Thyroid gland (tissue), 4 donors: ENCODE measurements at places on chromosomes 2 and 18.

DNA sequence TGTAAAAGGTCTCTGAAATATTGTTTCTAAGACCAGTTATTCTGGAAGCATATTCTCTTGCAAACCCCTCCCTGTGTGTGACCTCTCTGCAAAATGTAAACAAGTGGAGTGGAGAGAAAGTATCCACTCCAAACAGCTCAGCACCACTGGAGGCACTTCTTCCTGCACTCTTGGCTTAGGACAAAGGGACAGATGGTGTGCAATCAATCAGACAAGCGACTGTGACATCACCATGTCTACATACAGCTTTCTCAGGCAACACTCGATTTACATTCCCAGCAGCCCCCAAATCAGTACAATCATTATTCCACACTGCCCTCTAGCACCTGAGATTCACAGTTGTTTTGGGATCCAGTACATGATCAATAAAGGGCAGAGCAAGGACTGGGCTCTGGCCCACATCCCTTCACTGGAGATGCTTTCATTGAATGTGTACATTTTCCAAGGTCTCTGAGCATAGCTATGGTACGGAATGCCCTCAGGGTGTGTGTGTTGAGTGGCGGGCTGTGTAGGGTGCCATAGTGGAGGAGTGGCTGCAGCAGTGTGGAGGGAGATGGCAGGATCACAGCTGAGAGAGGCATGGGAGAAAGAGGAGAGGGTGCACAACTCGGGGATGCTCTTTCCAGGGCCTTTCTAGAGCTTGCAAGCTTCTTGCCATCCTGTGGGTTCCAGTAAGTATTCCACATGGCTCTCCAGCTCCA, 311.8 kb upstream of the ST6GAL2 start:
- no peak for DNase-seq

DNA sequence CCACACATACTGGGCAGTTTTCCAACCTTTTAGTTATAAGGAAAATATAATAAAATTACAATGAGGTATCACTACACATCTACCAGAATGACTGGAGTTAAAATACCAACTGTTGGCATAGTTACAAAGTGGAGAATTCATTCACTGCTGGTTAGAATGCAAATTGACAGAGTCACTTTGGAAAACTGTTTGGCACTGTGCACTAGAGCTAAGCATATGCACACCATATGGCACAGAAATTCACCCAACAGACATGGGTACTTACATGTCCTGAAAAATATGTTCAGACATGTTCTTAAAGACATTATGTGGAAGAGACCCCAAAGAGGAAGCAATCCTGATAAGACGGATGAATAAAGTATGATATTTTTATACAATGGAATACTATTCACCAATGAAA, 686.1 kb upstream of the RAB6C start:
- no peak for DNase-seq

DNA sequence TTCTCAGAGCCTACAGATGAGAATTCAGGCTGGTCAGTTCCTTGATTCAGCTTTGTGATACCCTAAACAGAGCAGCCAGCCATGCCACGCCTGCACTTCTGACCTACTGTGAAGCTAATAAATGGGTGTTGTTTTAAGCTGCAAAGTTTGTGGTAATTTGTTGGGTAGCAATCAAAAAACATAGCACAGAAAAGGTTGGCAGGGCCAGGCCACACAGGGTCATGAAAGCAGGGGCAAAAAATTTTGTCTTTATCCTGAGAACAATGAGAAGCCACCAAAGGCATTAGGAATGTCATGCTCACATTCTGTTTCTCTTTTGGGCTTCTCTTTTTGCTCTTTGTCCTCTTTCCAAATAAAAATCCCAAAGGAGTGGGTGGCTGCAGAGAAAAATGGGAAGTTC, 385.9 kb downstream of the TXNL1 start:
- no peak for DNase-seq

DNA sequence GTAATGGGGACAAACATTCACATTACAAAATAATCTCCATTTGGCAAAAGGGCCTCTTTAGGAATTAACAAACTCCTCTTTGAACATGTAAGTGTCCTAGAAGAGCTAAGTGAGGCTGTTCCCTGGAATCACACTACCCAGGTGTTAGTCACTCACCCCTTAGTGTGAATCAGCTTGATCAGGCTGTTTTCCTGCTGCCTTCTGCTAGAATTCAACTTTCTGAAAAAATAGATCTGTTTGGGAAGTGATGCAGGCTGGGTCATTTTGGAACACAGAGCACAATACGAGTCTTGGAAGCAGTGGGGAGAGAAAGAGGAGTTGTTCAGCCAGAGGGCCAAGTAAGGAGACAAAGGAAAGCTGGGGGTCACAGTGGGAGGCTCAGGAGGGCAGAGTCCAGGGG, 40.0 kb downstream of the TTC32 start:
- DNase-seq: no peak

- no peak for DNase-seq
Observed at GRCh38 chr2:3115301-3116042, 262.1 kb downstream of the EIPR1 start.

GRCh38 chr2:163191372-163191771, 352.8 kb upstream of the KCNH7 start:
- DNase-seq: peak; percentile 16

DNA sequence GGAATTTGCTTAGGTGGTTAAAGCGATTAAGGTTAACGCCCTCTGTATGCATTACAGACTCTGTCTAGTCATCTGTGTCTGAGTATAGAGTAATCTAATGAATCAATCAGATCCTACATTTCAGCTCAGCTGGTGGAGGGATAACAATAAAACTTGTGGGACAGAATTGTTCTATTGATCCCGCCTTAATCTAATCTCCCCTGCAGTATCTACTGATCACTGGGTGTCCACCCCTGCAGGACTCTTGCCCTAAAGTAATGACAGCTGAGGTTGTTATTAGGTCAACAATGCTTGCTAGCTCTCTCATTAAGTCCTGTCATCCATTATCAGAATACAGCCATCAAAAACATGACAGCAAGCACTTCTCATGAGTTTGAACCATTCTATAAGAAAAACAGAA, 462.6 kb upstream of the TMEFF2 start:
- no peak for DNase-seq

DNA sequence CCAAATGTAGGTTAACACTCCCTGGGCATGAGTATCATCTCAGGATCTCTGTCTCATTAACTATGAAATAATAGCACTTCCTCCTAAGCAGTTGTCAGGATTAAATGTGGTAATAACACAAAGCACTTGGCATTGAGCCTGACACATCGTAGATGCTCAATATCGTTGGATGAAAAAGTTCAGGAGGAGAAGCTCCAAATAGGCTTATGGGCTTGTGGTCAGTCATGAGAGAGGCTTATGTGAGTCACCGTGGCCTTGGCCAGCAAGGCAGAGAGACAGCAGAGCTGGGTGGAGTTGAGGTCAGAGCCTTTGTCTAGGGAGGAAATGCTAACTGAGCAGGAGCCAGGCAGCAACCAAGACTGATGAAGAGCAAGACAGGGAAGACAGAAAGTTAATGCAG, 68.3 kb upstream of the PPM1B start:
- peak; percentile 10 for DNase-seq

- DNase-seq: no peak
Observed at GRCh38 chr2:222646008-222646407, 9.9 kb downstream of the FARSB start.

DNA sequence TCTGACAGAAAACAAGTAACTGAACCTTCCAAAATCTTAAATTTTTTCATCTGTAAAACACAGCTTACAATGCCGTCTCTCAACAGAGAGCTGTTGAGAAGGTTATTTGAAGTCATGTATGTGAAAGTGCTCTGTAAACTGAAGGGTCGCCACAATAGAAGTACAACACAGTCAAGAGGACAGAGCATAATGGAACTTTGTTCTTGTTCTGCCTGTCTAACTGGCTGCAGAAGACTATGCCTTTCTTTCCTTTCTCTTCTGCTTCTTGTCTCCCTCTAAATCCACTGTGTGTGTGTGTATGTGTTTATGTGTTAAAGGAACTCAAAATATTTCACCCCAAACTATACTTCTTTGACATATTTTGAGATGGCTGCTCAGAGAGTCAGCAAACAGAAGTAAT, 365.8 kb upstream of the RND3 start:
- DNase-seq: no peak

DNA sequence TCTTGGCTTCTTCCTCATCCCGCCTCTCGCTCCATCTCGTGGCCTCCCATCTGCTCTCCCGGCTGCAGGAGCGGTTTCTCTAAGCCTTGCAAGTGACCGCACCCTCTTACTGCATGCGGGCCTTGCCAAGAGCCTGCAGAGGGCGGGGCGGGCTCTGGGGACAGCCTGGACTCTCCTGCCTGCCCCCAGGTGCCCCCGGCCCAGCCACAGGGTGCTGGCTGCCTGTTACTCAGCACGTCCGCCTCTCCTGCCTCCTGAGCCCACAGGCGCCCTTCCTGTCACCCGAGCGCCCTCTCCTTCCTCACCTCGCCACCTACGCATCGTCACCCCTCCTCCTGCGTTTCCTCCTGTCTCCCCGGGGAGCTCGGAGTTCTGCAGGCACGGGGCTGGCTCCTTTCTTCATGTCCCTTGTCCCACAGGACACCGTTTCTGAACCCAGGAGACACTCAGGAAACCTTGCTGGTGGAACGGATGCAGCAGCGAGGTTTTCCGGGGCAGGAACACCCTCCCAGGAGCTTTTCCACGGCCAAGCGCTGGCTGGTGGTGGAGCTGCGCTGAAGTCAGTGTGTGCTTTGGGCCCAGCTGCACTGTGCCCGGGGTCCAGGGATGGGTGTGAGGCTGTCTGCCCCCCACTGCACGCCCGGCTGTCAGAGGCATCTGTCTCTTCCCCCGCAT, 28.5 kb downstream of the HPCAL1 start:
- no peak for DNase-seq

DNA sequence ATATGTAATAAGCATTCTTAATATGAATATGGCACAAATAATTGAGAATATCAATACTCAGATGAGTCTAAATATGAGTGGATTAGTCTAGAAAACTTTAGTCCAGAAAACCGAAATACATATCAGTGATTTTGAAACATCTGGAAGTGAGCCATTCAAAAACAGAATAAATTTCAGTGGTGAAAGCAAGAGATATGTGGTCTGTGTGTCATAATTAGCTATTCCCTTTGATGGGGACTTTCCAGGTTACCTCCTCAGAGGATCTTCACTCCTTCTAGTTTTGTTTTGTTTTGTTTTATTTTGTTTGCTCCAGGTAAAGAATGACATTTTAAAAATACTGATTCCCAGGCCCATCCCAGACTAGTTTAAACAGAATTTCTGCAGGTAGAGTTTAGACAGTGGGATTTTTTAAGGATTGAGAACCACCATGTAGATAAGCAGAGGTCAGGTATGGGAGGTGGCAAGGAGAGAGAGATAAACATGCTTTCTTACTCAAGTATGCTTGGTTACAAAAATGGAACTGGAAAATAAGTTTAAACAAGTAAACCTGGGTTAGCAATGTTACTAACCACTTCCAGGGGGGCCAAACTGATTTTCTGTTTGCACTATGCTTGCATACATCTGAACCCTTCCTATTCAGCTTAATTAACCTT, 70.7 kb downstream of the NABP1 start:
- no peak for DNase-seq

DNA sequence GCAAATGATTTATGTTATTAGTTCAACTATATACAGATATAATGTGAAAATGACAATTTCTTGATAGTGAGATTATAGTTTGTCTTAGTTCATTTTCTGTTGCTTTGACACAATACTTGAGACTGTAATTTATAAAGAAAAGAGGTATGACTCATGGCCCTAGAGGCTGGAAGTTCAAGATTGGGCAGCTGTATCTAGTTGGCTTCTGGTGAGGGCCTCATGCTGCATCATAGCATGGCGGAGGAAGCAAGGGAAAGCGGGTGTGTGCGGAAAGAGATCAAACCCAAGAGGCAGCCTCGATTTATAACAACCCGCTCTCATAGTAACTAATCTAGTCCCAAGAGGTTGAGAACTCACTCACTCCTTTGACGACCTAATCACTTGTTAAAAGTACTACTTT, 11.4 kb downstream of the PLEKHA3 start:
- DNase-seq: no peak

DNA sequence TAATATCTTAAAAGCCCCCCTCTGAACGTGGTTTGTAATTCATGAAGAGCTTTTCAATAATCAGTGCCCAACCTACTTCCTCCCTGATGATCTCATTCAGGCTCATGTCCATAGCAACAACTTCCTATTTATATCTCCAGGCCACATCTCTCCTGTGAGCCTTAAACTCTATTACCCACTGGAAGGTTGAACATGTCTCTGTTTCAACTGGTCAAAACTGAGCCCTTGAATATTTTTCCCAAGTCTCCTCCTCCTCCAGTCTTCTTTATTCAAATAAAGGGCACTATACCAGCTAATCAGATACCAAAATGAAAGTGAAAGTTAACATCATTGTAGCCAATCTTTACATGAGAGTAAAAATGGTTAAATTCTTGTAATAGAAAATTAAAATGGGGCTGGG, 63.7 kb upstream of the ITGA4 start:
- no peak for DNase-seq

DNA sequence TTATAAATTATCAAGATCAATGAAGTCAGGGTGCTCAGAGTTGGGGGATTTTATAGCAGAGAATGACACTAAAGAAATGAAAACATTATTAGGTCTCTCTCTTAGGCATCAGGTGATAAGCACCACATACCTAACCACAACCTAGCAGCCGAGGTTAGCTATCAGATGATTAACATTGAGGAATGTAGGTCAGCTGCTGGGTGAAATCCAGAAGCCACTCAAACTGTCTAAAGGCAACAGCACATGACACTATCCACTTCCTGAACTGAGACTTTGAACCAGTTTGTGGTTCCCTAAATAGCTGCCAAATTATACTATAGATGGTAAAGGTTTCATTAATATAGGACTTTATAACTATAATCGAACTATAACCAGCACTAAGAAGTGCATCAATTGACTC, 4.7 kb downstream of the EPG5 start:
- peak; percentile 85 for DNase-seq

DNA sequence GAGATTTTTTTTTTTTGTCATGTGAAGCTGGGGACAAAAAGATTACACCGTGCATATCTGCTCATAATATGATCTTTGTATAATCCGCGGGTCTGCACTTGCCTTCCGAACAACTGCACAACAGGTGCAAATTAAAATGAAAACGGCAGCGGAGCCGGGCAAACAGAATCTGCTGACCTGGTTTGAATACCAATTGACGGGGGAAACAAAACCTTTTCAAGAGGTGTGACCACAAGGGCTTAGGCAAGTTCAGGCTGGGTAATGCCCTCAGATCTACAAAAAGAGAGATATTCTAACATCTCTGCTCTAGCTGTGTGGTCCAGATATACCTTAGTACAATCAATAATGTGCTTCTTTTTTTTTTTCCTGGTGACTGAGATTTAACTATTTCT, 88.5 kb downstream of the ZEB2 start:
- peak; percentile 12 for DNase-seq

- no peak for DNase-seq
Observed at GRCh38 chr2:98827625-98828368, 96.9 kb upstream of the MGAT4A start.

- DNase-seq: no peak
Observed at GRCh38 chr2:61220768-61221167, 58.8 kb downstream of the C2orf74 start.
